ENCODE measurements at places on chromosomes 7 and 10.

DNA sequence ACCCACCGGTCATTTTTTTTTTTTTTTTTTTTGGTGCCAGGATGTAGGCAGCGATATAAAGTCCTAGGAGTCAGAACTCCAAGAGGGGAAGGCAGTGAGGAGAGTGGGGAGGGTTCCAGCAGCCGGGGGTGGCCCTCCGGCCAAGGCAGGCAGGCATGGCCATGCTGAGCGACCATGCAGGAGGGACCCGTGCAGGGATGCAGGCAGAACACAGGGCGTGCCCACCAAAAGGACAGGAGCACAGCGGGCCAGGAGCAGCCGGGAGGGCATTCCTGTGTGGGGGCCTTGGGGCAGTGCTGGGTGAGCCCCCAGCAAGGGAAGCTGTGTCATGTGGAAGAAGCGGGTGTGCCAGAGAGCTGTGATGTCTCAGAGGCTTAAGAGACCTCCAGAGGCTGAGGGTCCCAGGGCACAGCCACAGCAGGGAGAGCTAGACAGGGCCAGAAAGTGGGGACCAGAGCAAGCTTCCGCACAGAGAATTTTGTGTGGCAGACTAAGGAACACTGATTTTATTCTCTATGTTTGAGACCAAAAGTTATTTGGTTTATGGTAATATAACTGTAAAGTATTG is 5.7 kb downstream of the ZFAND2A start:
- no peak for DNase-seq

DNA sequence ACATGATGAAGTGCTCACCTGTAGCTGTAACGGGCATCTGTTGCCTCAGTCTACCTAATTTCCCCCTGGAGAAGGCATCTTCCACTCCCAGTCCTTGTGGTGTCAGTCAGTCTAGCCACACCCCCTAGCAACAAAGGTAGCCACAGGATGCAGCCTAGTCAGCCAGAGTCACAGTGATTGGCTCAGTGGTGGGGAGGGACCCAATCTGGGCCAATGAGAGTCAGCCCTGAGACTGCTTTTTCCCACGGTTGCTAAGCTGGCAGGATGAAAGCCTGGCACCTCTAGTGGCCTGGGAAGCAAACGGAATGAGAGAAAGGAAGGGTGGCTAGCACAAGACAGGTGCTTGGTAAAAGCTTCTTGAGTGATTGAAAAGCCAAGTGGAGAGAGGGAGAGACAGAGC is 118.6 kb downstream of the SH3PXD2A start:
- DNase-seq = no peak

DNA sequence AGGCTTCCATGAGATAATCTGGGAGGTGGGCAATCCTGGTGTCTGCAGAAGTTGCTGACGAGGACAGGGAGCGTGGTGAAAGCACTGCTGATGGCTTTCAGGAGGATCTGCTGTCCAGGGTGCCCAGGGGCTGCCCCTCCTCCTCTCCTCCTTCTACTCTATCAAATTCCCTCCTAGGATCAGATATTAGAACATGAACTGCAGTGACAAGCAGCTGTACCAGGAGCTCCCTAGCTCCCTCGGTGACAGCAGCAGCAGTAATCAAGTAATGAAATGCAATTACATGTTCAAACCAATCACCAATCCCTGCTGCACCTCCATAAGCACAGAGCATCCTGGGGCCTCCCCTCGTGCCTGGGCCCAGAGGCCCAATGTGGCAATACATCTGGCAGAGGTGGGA is 46.9 kb downstream of the GRID1 start:
- no peak for DNase-seq

DNA sequence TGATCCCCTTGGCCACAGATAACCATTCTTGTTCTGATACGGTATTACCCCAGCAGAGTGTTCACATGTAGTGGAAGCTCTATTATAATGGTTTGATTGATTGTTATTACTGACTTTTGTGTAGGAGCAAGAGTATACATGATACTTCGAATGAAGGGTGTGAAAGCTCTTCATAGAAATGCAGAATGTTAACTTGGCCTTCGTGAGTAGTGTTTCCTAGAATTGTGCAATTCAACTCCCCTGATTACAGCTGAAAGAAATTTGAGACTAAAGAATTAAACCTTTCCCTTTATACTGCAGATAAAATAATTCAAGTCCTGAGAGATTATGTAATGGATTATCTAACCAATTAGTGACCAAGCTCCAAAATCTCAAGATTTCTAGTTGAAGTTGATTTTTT is 38.2 kb downstream of the MKLN1 start:
- no peak for DNase-seq

GRCh38 chr7:157816086-157816485 is 479.3 kb downstream of the DNAJB6 start:
- no peak for DNase-seq

GRCh38 chr7:38541440-38541839 is 89.7 kb downstream of the AMPH start:
- DNase-seq = no peak

GRCh38 chr7:129465080-129465479 is 30.8 kb downstream of the STRIP2 start:
- DNase-seq = no peak

- no peak for DNase-seq
These were observed 12.8 kb downstream of the CDHR3 start for GRCh38 chr7:105975770-105976417.

DNA sequence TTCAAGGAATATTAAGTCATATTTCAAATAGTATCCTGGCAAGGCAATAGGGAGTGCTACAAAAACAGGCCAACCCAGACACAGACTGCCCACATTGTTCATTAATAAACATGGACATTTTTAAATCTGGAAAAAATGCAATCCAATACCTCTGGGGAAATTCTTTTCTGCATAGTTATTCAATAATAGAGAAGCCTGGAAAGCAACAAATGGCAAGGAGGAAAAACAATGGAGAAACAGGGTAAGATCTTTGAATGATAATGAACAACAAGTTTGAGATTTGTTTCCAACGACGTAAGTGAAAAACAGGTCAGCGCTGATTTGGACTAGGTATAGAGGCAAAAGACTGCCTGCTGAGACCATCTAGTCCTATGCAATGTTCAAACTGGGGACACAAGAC is 44.7 kb upstream of the ZNF800 start:
- no peak for DNase-seq

DNA sequence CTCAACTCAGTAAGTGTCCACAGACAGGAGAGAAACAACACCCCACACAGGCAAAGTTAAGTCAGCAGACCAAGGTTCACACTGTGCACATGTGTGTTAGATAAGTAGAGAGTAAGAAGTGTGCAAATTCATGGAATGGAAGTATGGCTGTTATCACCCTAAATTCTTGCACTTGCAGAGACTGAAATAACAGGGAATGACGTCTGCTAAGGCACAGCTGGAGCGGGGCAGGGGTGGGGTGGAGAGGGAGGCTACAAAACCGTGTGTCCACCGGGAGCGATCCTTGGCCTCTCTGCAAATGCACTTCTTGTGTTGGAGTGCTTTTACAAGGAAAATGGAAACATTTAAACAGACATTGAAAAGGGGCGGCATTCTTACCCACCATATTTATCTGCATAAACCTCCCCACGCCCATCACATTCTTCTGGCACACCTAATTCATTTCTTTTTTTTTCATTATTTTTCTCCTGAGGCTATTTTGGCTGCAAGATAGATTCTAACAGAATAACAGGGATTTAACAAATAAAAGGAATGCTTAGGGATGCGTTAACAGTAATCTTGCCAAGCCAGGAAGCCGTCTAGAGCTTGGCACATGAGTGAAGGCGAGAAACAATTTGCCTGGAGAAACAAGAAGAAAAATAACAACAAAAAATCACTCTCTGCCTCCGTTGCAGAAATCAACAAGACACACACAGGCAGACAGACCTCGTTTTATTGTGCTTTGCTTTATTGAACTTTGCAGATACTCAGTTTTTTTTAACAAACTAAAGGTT is 30.1 kb downstream of the TNS3 start:
- no peak for DNase-seq

DNA sequence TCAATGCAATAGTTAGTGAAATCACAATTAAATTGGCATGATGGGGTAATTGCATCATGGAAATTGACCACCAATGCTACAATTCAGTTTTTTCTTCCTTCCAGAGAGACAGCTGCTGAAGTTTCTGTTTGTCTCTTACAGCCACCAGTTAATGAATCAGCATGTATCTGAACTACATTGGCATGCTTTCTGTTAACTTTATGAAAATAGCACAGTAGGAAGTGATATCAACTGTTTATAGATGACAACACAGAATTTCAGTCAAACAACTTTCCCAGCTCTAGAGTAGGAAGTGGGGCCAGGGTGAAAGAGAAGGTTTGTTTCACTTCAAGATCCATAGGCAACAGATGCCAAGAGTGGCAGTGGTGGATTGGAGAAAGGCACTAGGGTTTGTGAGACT is 339.6 kb upstream of the VWC2 start:
- DNase-seq = no peak

DNA sequence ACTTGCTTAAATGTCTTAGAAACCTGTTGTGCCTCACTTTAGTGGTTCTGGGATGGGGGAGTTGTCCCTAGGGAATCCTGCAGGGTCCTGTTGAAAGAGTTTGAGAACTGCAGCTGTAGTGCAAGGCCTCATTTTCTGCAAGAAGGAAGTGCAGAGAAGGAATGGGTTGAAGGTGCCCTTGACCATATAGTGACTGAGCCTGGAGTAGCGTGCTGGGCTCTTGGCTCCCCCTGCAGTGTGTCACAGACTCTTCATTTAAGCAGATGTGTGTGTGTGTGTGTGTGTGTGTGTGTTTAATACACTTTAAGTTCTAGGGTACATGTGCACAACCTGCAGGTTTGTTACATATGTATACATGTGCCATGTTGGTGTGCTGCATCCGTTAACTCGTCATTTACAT is 92.2 kb downstream of the GRK5 start:
- no peak for DNase-seq

DNA sequence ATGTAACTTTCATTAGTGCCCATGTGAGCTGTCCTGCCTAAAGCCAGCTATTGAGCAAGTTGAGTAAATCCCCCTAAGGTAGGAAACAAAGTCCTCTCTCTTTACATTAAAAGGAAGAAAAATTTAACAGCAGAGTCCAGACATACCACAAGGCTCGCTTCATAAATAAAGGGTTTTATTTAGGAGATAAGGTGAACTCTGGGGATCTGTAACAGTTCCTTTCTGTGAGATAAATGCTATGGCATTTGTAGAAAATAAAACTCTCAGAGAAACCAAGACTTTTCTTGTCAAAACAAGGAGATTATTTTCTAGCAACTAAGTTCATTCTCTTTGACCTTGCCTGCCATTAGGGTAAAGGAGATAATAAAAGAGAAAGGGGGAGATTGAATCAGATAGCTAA is 32.3 kb upstream of the LYZL1 start:
- DNase-seq = no peak

DNA sequence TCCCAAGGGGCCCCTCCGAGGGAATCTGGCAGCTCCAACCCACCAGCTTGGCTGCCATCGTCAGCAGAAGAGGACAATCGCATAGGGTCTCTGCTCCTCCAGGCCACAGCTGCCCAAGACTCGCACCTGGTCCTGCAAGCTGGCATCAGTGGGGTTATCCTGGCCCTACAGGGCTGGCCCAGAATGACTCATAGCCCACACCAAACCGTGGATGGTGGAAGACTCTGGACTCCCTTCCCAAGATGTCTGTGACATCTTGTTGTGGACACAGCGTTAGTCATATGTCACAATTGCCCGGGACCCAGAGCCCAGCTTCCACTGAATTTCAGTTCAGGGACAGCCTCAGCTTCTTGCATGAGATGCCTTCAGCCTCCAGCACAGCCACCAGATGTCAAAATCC is 91.5 kb upstream of the CUX1 start:
- DNase-seq = no peak

- DNase-seq = no peak
These were observed 23.2 kb upstream of the C1GALT1 start for GRCh38 chr7:7159063-7159658.

DNA sequence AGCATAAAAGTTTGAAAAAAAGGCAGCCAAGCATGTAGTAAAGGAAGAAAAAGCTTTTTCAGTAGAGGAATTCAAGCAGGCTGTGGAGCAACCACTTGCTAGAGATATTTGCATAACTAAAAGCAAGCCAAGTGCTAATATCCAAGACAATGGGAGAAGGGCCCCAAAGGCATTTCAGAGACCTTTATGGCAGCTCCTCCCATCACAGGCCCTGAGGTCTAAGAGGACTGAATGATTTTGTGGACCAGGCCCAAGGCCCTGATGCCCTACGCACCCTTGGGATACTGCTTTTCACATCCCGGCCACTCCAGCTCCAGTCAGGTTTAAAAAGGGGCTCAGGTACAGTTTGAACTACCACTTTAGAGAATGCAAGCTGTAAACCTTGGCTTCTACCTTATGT is 261.7 kb upstream of the SEMA3C start:
- no peak for DNase-seq

DNA sequence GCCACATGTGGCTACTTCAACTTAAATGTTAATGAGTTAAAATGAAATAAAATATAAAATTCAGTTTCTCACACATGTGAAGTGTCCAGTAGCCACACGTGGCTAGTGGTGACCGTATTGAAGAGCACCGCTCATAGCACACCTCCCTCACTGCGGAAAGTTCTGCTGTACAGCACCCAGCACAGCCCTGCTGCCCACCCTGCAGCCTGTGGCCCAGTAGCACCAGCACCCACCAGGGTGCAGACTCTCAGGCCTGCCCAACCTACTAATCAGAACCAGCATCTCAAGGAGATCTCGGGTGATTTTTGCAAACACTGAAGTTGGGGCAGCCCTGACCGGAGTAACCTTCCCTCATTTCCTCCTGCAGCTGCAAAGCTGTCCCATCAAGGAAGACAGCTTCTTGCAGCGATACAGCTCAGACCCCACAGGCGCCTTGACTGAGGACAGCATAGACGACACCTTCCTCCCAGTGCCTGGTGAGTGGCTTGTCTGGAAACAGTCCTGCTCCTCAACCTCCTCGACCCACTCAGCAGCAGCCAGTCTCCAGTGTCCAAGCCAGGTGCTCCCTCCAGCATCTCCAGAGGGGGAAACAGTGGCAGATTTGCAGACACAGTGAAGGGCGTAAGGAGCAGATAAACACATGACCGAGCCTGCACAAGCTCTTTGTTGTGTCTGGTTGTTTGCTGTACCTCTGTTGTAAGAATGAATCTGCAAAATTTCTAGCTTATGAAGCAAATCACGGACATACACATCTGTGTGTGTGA is 162.8 kb upstream of the LANCL2 start:
- no peak for DNase-seq

- no peak for DNase-seq
These were observed 29.3 kb upstream of the PRLHR start for GRCh38 chr10:118624747-118625146.

All from stimulated activated naive CD4-positive, alpha-beta T cell treated with Interleukin-2 at 50 U/mL for 16 hours (primary cell).